CD4-positive, alpha-beta T cell treated with Interleukin-6 at 100 ng/mL for 8 hours (primary cell): ENCODE measurements at places on chromosomes 3 and 15.
A peak's percentile ranks its signal among the peaks of the same experiment; 100 is the strongest.

GRCh38 chr3:52712291-52713212, 6.6 kb downstream of the SPCS1 start:
- DNase-seq: no peak

DNA sequence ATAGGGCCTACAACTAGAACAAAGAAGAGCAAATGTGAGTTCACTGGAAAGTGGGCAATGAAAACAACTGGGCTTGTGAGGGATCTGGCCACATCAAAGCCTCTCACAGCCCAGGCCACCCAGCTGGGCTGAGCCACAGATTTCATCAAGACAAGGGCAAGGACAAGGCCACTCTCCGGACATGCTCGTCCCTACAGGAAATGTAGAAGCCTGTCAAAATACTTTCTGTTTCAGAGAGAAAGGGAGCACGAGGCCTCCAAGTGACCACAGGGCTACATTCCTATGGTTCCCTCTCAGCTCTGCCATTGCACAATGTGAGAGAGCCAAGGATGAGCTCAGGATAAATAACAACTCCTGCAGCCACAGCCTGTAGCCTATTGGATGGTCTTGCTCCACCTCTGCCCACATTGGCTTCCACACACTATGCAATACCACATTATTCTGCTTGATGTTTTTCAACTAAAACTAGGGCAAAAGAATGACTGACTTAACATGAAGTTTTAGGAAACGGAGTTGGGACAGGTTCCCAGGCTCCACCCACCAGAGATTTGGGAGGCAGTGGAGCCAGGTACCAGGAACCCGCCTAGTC, 12.1 kb downstream of the TBC1D2B start:
- DNase-seq: no peak

- DNase-seq: no peak
These were observed 55.7 kb downstream of the KCNAB1 start for GRCh38 chr3:156176048-156176447.

GRCh38 chr3:49531715-49532114, 22.6 kb upstream of the BSN start:
- DNase-seq: no peak

- no peak for DNase-seq
These were observed 31.1 kb upstream of the NR2E3 start for GRCh38 chr15:71779073-71779797.

GRCh38 chr15:69392352-69392751, 21.8 kb upstream of the KIF23 start:
- no peak for DNase-seq

- DNase-seq: peak; percentile 43
These were observed 52.1 kb downstream of the ITGB5 start for GRCh38 chr3:124834723-124835718.

GRCh38 chr3:141486746-141487520, at the start of gene RASA2:
Gene RASA2, plus strand, starts transcription at chr3:141487027. Its CDS starts 57 bp downstream, at chr3:141487084.
- DNase-seq: peak; percentile 69

DNA sequence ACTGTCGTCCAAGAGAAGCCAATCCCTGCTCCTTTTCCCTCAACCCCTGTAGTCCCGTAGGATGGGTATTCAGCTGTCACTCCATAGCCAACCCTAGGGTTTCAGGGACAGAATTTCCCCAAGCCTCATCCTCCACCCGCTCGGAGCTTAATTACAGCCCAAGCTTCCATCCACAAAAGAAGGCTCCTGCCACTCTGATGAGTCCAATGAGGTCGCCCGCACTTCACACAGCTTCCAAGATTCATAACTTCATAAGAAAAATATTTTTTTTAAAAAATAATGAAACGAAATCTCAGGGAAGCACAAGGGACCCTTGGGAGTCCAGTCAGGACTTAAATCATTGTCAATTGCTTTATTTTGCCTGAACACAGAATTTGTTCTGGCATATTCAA, 75.6 kb downstream of the SLC12A8 start:
- no peak for DNase-seq

GRCh38 chr15:98241032-98241554, 280.6 kb downstream of the ARRDC4 start:
- no peak for DNase-seq

DNA sequence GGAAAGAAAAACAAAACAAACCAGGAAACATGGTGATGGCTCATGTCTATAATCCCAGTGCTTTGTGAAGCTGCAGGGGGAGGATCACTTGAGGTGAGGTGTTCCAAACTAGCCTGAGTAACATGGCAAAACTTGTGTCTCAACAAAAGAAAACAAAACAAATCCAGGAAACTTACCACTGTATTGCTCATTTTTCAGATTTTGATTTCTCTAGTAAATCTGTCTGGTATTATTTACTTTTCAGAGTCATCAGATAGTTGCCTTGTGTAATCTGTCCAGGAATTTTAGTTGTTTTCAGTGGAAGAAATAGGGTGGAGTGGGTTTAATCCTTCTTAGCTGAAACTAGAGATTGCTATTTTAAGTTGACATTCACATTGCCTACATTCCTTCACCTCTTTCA, 91.8 kb upstream of the ALCAM start:
- DNase-seq: no peak

DNA sequence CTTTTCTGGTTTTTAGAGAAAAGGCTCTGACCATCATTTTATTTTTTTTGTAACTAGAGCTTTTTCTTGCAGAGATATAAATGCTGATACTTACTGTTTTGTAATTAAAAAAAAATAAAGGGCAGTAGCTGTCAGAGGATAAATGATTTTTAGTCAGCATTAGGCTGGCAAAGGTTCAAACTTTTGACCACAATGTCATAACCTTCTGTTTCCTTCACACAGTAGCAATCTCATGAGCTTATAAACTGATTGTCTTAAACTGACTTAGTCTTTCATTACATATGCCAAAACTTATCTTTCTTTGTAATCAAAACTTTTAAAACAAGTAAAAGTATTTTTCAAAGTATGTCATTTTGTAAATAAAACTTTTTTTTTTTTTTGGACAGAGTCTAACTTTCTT, 841.9 kb downstream of the OTOL1 start:
- DNase-seq: no peak
